Right ventricle myocardium superior (tissue), 1 donor: ENCODE measurements at places on chromosomes 1 and 21. TPM values are rescaled to one million over a fixed set of nuclear protein-coding genes. Genes with fewer than 3 reads are reported as not detected.

GRCh38 chr1:48302652-48303051 is 80.1 kb downstream of the SLC5A9 start:
- no peak for DNase-seq

DNA sequence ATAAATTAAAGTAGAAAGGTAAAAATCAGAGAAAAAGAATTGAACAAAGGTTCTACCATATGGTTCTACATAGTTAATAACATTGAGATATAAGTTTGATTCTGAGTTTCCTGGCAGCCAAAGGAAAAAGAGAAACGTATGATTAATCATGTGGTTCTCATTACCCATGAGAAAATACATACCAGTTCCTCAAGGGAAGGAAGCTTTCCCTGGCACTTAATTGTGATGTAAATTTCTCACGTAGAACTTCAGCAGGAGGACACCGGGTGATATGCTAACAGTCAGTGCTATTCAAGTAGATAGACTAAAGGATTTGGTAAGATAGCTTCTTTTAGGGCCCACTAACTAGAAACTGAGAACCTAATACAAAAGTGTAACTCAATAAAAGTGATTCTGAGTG is 218.5 kb downstream of the NFIA start:
- no peak for DNase-seq

Gene GPX7
- total RNA-seq, result 3.9 TPM

Gene HSPA13
- 10.8 TPM for total RNA-seq

Gene BMP8A
- total RNA-seq, result 0.30 TPM

Gene GPBP1L1
- 72.6 TPM for total RNA-seq

Gene LCE3A
- not detected for total RNA-seq
